PC-9 (cell line): ENCODE measurements at places on chromosomes 12 and 14. TPM values are rescaled to one million over a fixed set of nuclear protein-coding genes. Genes with fewer than 3 reads are reported as not detected.

The MYF6 gene
- total RNA-seq = not detected in 2 replicates

DNA sequence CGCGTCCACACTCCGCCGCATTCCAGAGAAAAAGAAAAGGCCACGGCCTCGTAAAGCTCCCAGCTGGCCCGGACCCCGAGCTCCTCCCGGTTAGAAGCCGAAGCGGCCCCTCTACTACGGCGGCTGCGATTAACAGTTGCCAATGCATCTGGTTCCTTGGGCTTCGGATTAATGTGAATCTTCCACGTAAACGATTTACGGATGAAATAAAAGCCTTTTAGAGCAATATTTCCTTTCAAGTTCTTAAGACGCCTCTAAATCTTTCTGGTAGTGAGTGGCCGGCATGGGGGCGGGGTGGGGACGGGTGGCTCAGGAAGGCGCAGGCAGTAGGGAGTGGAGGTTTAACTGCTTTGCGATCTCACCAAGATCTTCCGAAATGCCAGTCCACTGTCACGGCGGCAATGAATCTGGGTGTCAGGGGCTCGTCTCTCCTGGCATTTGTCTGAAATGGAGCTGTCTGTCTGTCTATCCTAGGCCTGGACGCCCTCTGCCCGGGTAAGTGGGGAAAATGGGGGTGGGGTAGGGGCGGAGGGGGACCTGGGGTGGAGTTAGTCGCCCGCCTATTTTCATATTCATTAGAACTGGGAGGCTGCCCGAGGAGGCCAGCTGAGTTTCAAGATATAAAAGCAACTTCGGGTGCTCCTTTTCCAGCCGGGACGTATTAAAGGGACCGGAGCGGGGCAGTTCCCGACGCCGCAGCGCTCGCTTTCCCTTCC, 413 bp upstream of the ALX1 start:
- no peaks in the 10 kb centered on the region for H3K36me3 ChIP-seq
- no peaks in the 10 kb centered on the region for H3K27me3 ChIP-seq
- no peaks in the 10 kb centered on the region for H3K4me1 ChIP-seq
- no peak for DNase-seq
- no peak overlapping the region for H3K27ac ChIP-seq

The CBLN3 gene
- total RNA-seq = 7.6 and 8.3 TPM in 2 replicates

DNA sequence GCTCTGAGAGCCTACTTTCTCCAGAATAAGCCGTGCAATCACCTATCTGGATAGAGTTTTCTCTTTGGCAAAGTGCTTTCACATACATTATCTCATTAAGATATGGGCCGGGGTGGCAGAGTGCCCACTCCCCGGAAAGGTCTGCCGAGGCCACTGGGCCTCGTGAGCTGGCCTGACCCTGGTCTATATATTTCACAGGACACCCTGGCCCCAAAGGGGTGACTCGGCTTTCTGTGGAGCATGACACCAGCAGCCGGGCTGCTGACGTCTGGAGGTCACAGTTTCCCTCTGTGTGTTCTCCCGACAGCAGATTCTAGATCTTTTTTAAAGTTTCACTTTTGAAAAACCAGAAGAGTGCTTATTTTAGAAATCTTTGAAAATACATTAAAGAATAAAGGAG, 27.9 kb upstream of the ATP2A2 start:
- no peaks in the 10 kb centered on the region for H3K36me3 ChIP-seq
- H3K27ac ChIP-seq = no peak overlapping the region
- no peak for DNase-seq
- no peak overlapping the region for H3K4me3 ChIP-seq
- no peaks in the 10 kb centered on the region for H3K27me3 ChIP-seq
- H3K4me1 ChIP-seq = peaks cover 23% of the 10 kb centered on the region

DNA sequence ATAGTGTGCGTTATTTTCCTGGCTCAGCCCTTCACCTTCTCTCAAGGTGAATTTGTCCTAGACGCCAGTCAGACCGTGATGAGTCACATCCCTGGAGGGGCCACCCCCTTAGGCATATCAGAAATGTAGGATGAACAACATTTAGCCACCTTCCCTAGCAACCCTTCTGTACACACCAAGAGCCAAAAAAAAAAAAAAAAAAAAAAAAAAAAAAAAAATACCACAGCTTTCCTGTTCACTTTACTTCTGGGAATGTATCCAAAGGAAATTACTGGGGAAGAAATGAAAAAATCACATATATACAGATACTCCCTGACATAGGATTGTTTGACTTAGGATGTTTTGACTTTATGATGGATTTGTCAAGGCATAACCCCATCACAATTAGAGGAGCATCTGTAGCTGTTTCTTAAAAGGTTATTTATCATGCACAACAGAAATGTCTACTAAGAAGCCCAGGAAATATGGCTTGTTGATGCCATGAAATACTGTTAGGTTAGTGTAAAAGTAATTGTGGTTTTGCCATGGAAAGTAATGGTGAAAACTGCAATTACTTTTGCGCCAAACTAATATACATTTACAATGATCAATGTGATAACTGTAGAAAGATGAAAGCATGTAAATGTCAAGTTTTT, 68.2 kb upstream of the BDKRB2 start:
- no peak overlapping the region for H3K4me3 ChIP-seq
- peaks cover 24% of the 10 kb centered on the region for H3K4me1 ChIP-seq
- no peaks in the 10 kb centered on the region for H3K36me3 ChIP-seq
- H3K27ac ChIP-seq = 0 out of 2 replicates have a peak overlapping the region, but pooled peaks have one; percentile 76

DNA sequence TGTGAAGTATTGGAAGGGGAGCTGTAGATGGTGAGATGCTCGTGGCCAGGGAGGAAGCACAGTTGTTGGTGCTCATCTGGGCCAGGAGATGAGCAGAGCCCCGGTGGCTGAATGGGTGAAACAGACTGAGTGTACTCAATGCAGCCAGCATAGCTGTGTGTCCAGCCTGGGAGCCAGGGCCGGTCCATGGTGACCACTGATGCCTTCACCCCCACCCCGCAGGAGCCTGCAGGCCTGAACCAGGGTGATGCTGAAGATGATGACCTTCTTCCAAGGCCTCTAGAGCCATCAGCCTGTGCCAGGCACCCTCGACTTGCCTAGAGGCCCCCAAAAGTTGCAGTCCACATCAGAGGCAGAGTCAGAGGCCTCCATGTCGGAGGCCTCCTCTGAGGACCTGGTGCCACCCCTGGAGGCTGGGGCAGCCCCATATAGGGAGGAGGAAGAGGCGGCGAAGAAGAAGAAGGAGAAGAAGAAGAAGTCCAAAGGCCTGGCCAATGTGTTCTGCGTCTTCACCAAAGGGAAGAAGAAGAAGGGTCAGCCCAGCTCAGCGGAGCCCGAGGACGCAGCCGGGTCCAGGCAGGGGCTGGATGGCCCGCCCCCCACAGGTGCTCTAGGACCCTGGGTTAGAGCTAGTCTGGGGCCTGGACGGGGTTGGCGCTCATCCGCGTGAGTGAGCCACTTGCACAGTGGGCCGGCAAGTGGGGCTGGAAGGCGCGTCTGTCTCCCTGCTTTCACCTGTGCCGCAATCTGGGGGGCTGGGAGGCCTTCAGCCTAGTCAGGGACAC, 3.0 kb downstream of the TNFAIP2 start:
- H3K36me3 ChIP-seq = peaks cover 49% of the 10 kb centered on the region
- peak overlapping the region; percentile 81 for H3K4me3 ChIP-seq
- no peaks in the 10 kb centered on the region for H3K27me3 ChIP-seq
- H3K4me1 ChIP-seq = peaks cover 75% of the 10 kb centered on the region

The PRIMA1 gene
- total RNA-seq = not detected in 2 replicates

GRCh38 chr12:103819892-103820291, 21.1 kb downstream of the NT5DC3 start:
- DNase-seq = no peak
- H3K27me3 ChIP-seq = no peaks in the 10 kb centered on the region
- no peak overlapping the region for H3K27ac ChIP-seq
- no peaks in the 10 kb centered on the region for H3K36me3 ChIP-seq
- H3K4me1 ChIP-seq = peaks cover 15% of the 10 kb centered on the region; the same call in 1 of the 2 replicates
- H3K4me3 ChIP-seq = no peak overlapping the region

The IL22 gene
- not detected in 2 replicates for total RNA-seq

GRCh38 chr14:21101802-21102413, 1.0 kb downstream of the TMEM253 start:
- H3K4me3 ChIP-seq = no peak overlapping the region
- H3K36me3 ChIP-seq = no peaks in the 10 kb centered on the region
- H3K4me1 ChIP-seq = peaks cover 49% of the 10 kb centered on the region
- no peak for DNase-seq

DNA sequence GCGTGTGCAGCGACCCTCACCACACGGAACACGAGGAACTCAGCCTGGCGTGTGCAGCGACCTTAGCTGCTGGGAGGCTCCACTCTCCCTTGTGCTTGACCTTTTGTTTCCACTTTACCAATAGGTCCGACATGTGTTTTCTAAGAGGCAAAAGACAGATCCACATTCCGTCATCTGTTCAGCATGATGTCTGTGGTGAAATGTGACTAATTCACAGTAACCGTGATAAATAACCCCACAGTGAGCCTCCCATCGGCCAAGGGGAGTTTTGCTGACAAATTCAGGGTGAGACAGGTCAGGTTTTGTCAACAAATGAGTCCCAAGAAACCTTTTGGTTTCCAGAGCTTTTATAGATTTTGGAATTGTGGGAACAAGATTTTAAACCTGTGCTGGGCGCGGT, 55.9 kb downstream of the MOK start:
- H3K36me3 ChIP-seq = no peaks in the 10 kb centered on the region
- no peak overlapping the region for H3K4me3 ChIP-seq
- no peak overlapping the region for H3K27ac ChIP-seq
- DNase-seq = no peak
- no peaks in the 10 kb centered on the region for H3K27me3 ChIP-seq
- H3K4me1 ChIP-seq = no peaks in the 10 kb centered on the region

The RASAL1 gene
- 14.9 and 23.6 TPM in 2 replicates for total RNA-seq

The CIT gene
- total RNA-seq = 73.9 and 81.8 TPM in 2 replicates

The TAMALIN gene
- total RNA-seq = 0.50 TPM in 1 of 2 replicates, not detected in the other

The PIANP gene
- not detected in 2 replicates for total RNA-seq

DNA sequence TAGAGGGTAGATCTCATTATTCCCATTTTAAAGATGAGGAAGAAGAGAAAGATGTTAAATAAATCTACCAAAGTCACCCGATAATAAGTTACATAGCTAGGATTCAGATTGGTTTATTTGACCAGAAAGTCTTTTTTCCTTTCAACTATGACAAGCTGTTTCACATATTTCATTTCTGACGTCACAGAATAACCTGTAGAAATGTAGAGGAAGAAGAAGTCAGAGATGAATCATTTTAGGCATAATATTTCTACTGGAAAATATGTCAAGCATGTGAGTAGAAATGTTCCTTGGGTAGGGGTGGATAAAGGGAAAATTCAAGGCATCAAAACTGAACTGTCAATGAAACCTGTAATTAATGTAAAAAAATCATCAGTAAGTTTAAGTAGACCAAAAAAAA, 107.0 kb downstream of the MGST1 start:
- H3K4me1 ChIP-seq = 0 out of 2 replicates have a peak, but pooled peaks cover 8% of the 10 kb centered on the region
- H3K27me3 ChIP-seq = no peaks in the 10 kb centered on the region
- H3K36me3 ChIP-seq = no peaks in the 10 kb centered on the region
- H3K4me3 ChIP-seq = no peak overlapping the region
- no peak for DNase-seq

The ASPG gene
- total RNA-seq = 0.33 TPM in 1 of 2 replicates, not detected in the other

GRCh38 chr12:24537083-24537860, 411.6 kb downstream of the BCAT1 start:
- H3K4me3 ChIP-seq = no peak overlapping the region
- H3K27ac ChIP-seq = no peak overlapping the region
- no peaks in the 10 kb centered on the region for H3K36me3 ChIP-seq
- DNase-seq = no peak
- peaks cover 43% of the 10 kb centered on the region for H3K27me3 ChIP-seq
- H3K4me1 ChIP-seq = no peaks in the 10 kb centered on the region

The POTEM gene
- total RNA-seq = not detected in 2 replicates

DNA sequence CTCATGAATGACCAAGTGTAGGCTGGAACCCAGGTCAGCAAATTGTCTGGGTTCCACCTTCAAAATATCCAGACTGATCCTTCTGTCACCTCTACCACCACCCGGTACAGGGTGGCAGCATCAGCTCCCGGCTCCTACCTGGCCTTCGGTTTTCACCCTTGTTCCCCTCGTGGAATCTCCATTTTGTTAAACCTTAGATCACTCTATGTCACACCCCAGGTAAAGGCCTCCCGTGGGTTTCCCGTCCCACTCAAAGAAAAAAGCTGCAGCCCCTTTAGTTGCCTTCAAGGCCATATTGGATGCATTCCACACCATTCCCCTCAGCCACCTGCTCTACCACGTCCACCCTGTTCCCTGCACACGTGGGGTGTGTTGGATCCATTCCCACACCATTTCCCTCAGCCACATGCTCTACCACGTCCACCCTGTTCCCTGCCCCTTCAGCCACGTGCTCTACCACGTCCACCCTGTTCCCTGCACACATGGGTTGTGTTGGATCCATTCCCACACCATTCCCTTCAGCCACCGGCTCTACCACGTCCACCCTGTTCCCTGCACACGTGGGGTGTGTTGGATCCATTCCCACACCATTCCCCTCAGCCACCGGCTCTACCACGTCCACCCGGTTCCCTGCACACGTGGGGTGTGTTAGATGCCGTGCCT, 23.8 kb downstream of the SLC6A13 start:
- no peaks in the 10 kb centered on the region for H3K4me1 ChIP-seq
- H3K36me3 ChIP-seq = no peaks in the 10 kb centered on the region
- no peak overlapping the region for H3K27ac ChIP-seq
- peaks cover 95% of the 10 kb centered on the region for H3K27me3 ChIP-seq
